ENCODE measurements at places on chromosomes 1 and 21. TPM values are rescaled to one million over a fixed set of nuclear protein-coding genes. Genes with fewer than 3 reads are reported as not detected.

Gene NBPF6
- not detected for total RNA-seq

Gene TTC34
- 1.3 TPM for total RNA-seq

Gene PRR9
- not detected for total RNA-seq

Gene HTR6
- total RNA-seq: 0.57 TPM

Gene PEAR1
- total RNA-seq: 10.8 TPM

Gene GPR161
- 13.7 TPM for total RNA-seq

Gene GCSAML
- not detected for total RNA-seq

Gene FCRL5
- total RNA-seq: not detected

Gene PARK7
- total RNA-seq: 370 TPM

Gene FCAMR
- total RNA-seq: not detected

Gene SPRR2B
- not detected for total RNA-seq

Gene PLCH2
- total RNA-seq: 2.0 TPM

DNA sequence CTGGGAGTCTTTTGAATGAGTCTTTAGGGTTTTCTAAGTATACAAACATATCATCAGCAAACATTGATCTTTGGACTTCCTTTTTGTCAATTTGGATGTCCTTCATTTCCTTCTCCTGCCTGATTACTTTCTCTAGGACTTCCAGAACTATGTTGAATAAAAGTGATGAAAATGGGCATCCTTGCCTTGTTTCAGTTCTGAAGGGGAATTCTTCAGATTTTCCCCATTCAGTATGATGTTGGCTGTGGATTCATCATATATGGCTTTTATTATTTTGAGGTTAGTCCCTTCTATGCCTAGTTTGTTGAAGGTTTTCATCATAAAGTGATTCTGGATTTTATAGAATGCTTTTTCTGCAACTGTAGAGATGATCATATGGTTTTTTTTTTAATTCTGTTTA, 42.0 kb downstream of the KMO start:
- H3K27me3 ChIP-seq: 0 out of 2 replicates have a peak, but pooled peaks cover 9% of the 10 kb centered on the region
- no peak for DNase-seq
- H3K36me3 ChIP-seq: no peaks in the 10 kb centered on the region
- H3K4me3 ChIP-seq: no peak overlapping the region

DNA sequence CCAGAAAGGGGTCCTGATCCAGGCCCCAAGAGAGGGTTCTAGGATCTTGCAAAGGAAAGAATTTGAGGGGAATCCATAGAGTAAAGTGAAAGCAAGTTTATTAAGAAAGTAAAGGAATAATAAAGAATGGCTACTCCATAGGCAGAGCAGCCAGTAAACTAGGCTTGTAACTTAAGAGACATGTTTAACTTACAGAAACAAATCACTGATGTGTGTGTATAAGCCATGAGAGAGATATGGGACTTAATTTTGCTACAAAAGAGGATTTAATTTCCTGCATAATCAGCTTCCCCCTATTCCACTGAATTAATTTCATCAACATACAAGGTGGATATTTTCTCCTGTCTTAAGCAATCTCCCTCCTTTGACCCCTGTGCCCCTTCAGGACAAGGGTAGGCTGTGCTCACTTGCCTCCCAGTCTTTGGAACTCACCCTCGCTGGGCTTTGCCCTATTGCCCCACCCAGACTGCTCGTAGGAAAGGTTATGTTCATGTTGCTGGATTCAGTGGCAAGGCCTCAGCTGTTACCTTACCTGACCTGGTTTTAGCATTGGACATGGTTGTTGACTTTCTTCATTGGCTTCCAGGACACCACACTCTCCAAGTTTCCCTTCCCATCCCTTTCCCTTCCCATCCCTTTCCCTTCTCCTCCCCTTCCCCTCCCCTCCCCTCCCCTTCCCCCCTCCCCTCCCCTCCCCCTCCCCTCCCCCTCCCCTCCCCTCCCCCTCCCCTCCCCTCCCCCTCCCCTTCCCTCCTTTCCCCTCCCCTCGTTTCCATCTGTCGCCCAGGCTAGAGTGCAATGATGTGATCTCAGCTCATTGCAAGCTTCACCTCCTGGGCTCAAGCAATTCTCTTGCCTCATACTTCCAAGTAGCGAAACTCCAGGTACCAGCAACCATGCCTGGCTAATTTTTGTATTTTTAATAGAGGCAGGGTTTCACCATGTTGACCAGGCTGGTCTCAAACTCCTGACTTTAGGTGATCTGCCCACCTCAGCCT, 44.6 kb downstream of the TBCE start:
- H3K4me3 ChIP-seq: no peak overlapping the region
- no peak overlapping the region for H3K27ac ChIP-seq
- no peak for DNase-seq
- H3K4me1 ChIP-seq: peaks cover 25% of the 10 kb centered on the region

GRCh38 chr1:169108863-169109560, 2.5 kb downstream of the ATP1B1 start:
- peaks cover 12% of the 10 kb centered on the region for H3K36me3 ChIP-seq
- no peak for DNase-seq
- H3K4me3 ChIP-seq: peak overlapping the region; percentile 84
- peaks cover 59% of the 10 kb centered on the region for H3K4me1 ChIP-seq

GRCh38 chr1:230191079-230191804, 124.2 kb downstream of the GALNT2 start:
- no peak overlapping the region for H3K27ac ChIP-seq
- no peak overlapping the region for H3K4me3 ChIP-seq
- peaks cover 6% of the 10 kb centered on the region for H3K4me1 ChIP-seq
- no peaks in the 10 kb centered on the region for H3K27me3 ChIP-seq
- H3K36me3 ChIP-seq: no peaks in the 10 kb centered on the region

DNA sequence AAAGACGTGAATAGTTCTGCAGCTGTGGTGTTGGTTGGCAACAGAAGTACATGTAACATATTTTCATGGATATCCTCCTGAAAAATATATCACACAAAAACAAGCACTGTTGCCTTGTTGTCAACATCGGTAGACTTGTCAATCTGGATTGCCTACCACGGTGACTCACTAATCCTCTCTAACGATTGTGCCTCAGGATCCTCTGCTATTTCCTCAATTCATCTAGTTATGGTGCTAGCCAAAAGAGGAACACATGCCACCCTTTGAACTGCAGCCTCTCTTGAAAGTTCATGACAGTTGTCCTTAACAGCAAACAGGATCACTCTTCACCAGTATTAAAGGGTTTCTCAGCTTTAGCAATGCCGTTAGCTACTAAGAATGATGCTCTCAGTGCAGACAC, 25.7 kb downstream of the RASAL2 start:
- no peak overlapping the region for H3K4me3 ChIP-seq
- no peak overlapping the region for H3K27ac ChIP-seq
- peak; percentile 15 for DNase-seq
- no peaks in the 10 kb centered on the region for H3K27me3 ChIP-seq

GRCh38 chr1:192171123-192171522, 12.9 kb downstream of the RGS18 start:
- H3K4me1 ChIP-seq: no peaks in the 10 kb centered on the region
- no peak overlapping the region for H3K27ac ChIP-seq
- no peaks in the 10 kb centered on the region for H3K36me3 ChIP-seq
- no peak overlapping the region for H3K4me3 ChIP-seq
- DNase-seq: no peak
- H3K27me3 ChIP-seq: no peaks in the 10 kb centered on the region

DNA sequence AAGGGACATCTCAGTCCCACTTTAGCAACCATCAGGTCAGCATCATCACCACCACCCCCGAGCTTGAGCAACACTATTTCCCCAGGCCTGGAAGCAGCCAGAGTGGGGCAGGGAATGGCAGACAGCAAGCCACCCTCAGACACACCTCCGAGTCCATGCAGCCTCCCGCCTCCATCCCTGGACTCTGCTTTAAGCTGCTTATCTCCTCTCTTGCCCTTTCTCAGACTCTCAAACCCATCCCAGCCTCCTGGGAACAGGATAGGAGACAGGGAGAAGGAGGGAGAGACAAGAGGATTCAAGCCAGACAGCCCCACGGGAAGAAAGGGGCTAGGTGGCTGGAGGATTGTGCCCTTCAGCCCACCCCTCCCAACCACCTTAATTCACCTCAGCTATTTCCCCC, 1.7 kb downstream of the PIAS3 start:
- DNase-seq: no peak
- H3K36me3 ChIP-seq: no peaks in the 10 kb centered on the region
- H3K27ac ChIP-seq: no peak overlapping the region
- no peaks in the 10 kb centered on the region for H3K27me3 ChIP-seq
- no peak overlapping the region for H3K4me3 ChIP-seq

DNA sequence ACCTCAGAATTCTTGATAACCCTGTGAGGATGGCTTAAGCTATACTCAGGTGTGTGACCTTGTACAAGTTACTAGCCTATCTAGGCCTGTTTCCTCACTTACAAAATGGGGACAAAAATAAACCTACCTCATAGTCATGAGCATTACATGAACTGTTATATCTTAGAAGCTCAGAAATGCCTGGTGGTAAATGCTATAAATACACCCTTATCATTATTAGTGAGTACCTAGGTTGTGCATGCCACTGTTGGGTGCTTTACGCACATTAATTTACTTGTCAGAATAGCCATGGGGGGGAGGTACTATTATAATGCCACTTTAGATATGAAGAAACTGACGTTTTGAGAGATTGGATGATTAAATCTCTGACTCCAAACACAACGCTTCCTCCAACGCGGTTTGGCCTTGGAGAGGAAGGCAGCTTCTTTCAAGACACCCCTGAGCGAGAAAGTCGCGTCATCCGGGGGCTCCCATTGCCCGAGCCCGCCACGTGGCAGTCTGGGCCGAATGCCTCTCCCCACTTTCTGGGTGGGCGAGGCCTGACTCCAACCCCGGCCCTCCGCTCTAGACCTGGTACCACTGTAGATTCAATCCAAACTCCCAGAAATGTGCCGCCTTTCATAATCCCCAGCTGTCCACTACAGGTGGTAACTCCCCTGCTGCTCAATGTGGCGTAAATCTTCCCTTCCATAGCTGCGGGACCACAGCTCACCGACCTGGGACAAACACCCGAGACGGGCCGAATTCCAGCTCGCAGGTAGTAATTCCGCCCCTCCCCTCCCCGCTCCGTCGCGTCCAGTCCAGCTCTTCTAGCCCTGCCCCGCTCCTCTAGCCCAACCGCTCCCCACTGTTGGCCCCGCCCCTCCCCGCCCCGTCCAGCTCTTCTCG, 771 bp upstream of the RAD54L start:
- peaks cover 16% of the 10 kb centered on the region for H3K4me1 ChIP-seq
- no peaks in the 10 kb centered on the region for H3K27me3 ChIP-seq
- peaks cover 23% of the 10 kb centered on the region for H3K36me3 ChIP-seq
- peak overlapping the region; percentile 71 for H3K27ac ChIP-seq
- peak overlapping the region; percentile 63 for H3K4me3 ChIP-seq

GRCh38 chr1:59703918-59704378, 110.8 kb upstream of the HOOK1 start:
- H3K4me1 ChIP-seq: peaks cover 14% of the 10 kb centered on the region
- no peaks in the 10 kb centered on the region for H3K36me3 ChIP-seq
- no peak overlapping the region for H3K4me3 ChIP-seq
- H3K27ac ChIP-seq: no peak overlapping the region
- DNase-seq: no peak
- H3K27me3 ChIP-seq: no peaks in the 10 kb centered on the region

DNA sequence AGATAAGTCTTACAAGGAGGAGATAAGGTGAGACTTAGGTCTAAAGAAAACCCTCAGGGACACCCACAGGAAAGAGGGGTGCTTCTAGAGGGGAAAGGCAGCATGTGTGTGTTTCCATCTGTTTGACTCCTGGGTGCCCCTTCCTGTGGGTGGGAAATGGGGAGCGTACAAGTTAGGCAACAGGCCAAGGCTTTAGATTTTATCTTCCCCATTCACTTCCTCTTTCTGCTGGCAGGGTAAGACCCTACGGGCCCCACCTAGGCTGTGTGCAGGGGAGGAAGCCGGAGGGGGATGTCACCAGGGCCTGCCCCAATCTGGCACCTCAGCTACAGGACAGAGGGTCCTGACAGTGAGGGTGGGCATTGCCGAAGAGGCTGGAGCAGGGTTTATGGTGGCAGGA, 2.5 kb upstream of the OLIG1 start:
- no peak overlapping the region for H3K27ac ChIP-seq
- DNase-seq: no peak
- no peaks in the 10 kb centered on the region for H3K36me3 ChIP-seq
- H3K4me3 ChIP-seq: no peak overlapping the region
- peaks cover 18% of the 10 kb centered on the region for H3K27me3 ChIP-seq

GRCh38 chr1:18058981-18059605, 48.5 kb upstream of the IGSF21 start:
- H3K36me3 ChIP-seq: no peaks in the 10 kb centered on the region
- peaks cover 58% of the 10 kb centered on the region for H3K27me3 ChIP-seq
- H3K27ac ChIP-seq: no peak overlapping the region
- H3K4me1 ChIP-seq: no peaks in the 10 kb centered on the region
- DNase-seq: no peak

DNA sequence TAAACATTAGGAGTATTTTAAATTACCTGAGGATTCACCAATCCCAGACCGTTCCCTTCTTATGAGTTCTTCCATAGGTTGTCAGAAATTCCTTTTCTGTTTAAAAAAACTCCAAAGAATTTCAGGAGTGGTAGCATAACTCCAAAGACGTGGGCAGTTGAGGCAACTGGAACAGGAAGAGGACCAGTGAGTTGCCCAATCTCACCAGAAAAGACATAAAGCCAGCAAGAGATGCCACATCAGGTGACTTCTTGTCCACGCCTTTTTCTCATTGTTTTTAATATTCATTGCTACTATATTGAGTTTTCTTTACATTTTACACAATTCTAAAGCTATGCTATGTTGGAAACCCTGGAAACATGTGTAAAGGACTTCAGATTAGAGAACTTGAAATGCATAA, 88.1 kb upstream of the JAK1 start:
- H3K27me3 ChIP-seq: no peaks in the 10 kb centered on the region
- H3K27ac ChIP-seq: no peak overlapping the region
- no peaks in the 10 kb centered on the region for H3K4me1 ChIP-seq
- H3K4me3 ChIP-seq: no peak overlapping the region

GRCh38 chr1:231116738-231117137, 45.1 kb upstream of the TRIM67 start:
- no peak for DNase-seq
- H3K27ac ChIP-seq: no peak overlapping the region
- no peaks in the 10 kb centered on the region for H3K27me3 ChIP-seq
- no peaks in the 10 kb centered on the region for H3K36me3 ChIP-seq

DNA sequence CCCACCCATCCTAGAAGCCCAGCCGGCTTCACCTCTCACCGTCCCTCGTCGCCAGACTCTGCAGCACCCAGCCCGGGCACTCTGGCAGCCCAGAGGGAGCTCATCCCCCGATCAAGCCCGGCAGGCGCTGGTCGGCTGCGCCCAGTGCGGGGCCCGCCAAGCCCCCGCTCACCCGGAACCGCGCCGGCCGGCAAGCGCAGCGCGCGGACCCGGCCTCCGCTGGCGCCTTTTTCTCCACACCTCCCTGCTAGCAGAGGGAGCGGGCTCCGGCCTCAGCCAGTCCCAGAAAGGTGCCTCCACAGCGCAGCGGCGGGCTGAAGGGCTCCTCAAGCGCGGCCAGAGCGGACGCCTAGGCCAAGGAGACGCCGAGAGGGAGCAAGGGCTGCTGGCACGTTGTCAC, 2023.3 kb downstream of the NCAM2 start:
- no peak for DNase-seq
- no peaks in the 10 kb centered on the region for H3K36me3 ChIP-seq
- no peaks in the 10 kb centered on the region for H3K27me3 ChIP-seq
- H3K4me3 ChIP-seq: no peak overlapping the region
- H3K4me1 ChIP-seq: no peaks in the 10 kb centered on the region

Data from HCT116 (cell line).